ENCODE measurements at places on chromosomes 4 and X. TPM values are rescaled to one million over a fixed set of nuclear protein-coding genes. Genes with fewer than 3 reads are reported as not detected.

DNA sequence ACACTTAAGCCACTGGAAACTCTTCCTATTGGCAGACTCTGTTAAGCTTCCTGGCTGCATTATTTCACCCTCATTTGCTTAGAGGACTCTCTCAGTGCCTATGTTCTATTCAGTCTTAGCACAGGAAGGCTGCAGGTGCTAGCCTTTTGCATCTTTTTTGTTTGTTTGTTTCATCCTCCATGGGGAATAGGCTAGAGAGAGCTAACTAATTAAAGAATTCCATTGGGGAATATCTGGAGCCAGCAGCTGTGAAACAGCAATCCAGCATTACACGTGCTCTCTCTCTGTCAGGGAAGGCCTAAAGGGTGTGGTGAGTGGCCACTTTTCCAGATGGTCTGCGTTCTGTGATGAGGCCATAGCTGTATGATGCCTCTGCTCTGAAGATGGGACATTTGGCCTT is 633.6 kb downstream of the SPRY1 start:
- no peak for DNase-seq

- DNase-seq, result no peak
These were observed 5.9 kb upstream of the TBC1D1 start for GRCh38 chr4:37884855-37885487.

DNA sequence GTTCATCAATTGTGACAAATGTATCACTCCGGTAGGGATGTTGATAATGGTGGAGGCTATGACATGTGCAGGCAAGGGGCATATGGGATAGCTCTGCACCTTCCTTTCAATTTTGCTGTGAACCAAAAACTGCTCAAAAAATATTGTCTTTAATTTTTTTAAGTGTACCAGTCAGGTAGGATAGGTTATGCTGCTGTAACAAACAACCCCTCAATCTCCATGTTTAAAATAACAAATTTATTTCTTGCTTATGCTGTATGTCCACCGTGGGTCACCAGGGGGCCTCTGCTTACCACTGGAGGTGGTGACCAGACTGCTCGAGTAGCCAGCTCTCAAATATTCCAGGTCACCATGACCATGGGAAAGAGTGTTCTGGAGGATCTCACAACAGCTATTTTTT is 23.4 kb upstream of the MSX1 start:
- DNase-seq, result no peak

The DHRSX gene
- 24.7 TPM for total RNA-seq

- DNase-seq, result peak; percentile 1
These were observed 42.4 kb downstream of the PPP3CA start for GRCh38 chr4:101304916-101305315.

- DNase-seq, result no peak
These were observed 264.0 kb downstream of the TRIML1 start for GRCh38 chr4:188403272-188403671.

DNA sequence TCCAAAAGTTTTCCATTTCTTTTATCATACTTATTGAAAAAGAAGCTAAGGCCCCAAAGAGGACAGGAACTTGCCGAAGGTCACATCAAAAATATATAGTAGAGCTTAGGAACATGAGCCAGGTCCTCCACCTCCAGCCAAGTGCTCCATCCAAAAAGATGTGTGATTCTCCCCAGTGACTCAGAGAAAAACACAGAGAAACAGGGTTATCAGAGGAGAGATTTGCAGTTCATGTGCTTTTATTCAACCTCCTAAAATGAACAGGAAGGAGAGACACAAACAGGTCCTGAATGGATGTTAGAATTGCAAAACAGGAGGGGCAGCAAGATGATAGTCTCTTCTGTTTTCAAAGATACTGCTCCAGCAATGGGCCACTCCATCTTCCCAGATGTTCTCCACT is 19.6 kb upstream of the FGF16 start:
- no peak for DNase-seq

DNA sequence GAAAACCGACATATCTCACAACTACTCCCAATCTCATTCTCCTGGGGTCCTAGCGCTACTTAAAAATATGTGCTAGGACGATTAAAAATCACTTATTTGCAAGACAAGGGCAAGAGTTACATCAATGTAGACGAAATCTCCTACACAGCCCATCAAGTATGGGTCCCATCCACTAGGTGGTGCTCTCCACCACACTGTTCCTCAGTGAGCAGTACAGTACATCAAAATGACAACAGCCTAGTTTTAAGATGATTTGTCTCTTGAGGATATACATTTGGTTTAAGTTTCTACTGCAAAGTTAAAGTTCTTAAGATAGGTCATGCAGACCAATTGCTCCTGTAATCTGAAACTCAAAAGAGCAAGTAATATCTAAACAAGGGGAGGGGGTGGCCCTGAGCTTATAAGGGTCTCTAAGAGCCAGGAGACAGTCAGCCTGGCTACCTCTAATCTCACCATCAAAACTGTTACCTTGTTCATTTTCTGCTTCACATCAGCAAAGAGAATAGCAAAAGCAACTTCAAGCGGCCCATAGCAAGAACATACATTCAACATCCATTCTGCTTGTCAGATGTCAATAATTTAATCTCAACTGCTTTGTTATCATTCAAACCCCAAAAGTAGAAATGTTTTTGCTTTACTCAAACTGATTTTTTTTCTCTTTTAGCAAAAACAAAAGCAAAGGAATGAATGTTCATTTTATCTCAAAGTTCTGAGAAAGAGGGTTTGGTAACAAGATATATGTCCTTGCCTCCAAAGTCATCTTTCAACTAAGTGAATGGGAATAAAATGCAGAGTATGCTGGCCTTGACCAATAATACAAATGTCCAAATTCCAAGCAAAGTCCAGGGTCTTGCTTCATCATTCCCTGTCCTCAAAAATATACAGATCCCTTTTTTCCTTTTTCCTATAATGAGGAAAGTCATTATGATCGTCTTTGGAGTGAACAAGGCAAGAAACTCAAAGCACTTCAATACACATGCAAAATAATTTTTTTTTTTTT is 53.1 kb downstream of the STX18 start:
- peak; percentile 47 for DNase-seq

DNA sequence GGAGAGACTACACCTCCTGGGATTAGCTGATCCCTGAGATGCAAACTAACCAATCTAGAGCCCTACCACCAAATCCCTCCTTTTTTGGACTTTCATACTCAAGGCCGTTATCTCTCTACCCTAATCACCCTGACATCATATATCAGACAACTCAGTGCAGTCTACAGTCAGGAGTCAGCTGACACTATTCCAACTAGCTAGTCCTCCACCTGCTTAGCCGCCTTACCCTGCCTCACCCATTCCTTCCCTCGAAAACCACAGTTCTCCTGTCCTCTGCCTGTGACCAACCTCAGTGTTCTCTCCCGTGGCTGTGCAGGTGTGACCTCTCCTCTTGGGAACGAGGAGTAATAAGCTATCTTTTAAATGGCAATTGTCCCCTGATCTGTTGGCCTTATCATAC is 1.8 kb upstream of the PPEF2 start:
- DNase-seq, result no peak

- DNase-seq, result no peak
These were observed 4.7 kb upstream of the FATE1 start for GRCh38 chrX:151711154-151711553.

DNA sequence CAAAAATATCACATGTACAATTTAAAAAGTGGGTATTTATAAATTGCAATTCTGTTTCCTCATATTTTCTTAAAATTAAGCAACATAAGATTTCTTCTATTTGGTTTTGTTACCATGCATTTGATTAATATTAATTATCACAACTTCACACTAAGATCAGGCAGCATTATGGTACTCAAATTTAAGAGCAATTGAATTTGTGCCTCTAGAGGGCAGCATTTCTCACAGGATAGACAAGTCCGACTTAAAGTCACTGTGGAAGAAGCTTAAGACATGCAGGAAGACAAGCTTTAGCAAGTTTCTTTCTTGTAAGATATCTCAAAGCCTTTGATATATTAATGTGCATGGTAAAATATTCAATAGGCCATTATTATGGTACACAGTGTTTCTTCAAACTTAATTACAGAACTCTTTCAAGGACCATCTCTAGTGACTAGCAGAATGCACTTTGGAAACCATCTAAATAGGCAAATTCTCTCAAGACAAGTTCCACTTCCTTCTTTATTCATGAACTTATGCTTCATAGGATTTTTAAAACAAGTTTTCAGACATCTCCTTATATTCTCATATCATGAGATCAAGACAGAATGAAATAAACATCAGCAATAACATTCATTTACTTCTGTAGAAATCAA is 35.0 kb downstream of the FBXW7 start:
- peak; percentile 75 for DNase-seq

The SSX4 gene
- total RNA-seq, result not detected

The PABPC1L2A gene
- total RNA-seq, result not detected

DNA sequence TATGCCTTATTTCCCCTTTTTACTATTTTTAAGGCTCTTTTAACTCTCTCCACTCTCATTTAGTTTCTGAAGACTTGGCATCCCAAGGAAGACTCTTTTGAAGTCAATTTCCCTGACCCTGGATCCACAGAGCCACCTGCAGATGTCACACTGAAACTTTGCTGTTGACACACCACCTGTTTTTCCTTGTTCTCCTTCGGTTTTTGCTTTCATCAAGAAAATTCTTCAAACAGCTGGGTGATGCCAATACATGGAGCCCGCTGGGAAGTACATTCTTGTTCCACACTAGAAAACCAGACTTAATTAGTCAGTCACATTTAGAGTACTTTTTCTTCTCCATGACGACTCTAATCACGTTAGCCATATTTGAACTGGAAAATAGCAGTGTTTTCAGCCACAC is 293.9 kb downstream of the PDGFC start:
- DNase-seq, result no peak

GRCh38 chrX:40098264-40099054 is 701 bp upstream of the BCOR start:
- peak; percentile 36 for DNase-seq

The ADGRG2 gene
- total RNA-seq, result 18.2 TPM

The IL3RA gene
- 0.27 TPM for total RNA-seq

The PRICKLE3 gene
- total RNA-seq, result 11.0 TPM

DNA sequence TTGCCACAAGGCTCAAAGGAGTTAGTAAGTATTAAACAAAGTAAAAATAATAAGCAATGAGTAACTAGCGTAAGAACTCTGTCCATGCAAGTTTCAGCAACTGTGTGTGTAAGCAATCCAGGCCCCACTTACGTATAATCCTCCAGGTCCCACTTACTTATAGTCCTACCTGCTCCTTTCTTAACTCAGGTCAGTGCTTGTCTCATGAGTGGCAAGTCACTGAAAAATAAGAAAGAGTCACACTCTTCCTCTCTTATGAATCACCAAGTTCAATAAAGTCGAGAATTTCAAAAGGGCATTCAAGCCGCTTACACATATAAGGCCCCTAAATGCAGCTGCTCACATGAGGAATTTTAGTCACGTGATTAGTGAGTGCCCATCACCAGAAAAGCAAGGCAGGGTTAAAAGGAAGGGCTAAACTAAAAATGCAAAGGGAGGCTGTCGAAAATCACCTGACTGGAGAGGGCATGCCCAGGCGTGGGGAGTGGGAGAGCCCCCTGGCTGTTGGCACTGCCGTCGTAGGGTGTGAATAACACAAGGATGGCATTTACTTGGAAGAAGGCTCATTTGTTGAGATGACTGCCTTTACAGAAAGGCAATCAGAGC is 58.2 kb downstream of the ZNF827 start:
- no peak for DNase-seq

The HPGD gene
- 1.1 TPM for total RNA-seq

DNA sequence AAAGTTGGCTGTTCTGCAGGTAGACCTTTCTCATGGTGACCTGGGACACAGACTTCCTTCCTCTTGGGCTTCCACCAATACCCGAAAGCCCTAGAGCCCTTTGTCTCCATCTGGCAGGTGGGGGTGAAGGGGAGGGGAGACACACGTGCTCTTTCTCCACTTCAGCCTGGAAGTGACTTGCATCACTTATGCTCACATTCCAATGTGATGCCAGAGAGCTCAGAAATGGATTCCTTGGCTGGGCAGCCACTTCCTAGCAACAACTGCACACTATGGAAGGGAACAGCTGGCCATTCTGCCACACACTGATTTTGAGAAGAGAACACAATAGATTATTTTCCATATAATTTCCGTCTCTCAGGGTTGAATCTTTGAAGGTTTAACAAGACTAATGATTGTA is 36.3 kb downstream of the C4orf51 start:
- DNase-seq, result no peak

The STOX2 gene
- 4.4 TPM for total RNA-seq

DNA sequence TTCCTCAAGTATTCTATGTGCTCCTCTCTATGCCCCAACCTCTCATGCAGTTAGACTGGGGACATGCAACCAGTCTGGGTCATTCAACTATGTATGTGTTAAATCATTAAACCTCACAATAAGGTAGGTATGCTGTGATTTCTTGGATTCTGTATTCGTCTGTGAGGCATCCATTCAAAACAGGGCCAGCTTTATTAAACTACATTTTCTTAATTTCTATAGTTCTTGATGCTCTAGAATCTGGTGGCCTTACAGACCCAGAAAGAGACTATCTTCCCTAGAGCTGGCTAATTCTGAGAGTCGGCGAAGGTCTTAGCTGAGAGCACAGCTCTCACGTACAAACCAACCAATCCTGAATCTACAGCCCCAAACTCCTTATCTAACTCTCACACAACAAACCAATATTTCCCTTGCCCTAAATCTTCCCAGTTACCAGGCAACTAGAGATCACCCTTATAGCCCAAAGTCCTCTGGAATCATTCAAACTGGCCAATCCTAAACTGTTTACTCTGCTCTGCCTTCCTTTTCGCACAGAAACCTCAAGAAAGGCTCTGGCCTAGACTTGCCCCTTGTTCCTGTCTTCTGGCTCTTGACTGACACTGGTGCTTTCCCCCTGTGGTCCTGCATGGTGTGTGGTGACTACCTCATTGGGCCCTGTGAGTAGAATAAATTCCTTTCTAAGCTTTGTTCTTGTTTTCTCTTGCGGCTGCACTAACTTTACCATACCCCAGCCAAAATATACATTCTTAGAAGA is 203.5 kb upstream of the TET2 start:
- DNase-seq, result no peak

- DNase-seq, result no peak
These were observed 469.0 kb upstream of the BOD1L1 start for GRCh38 chr4:14096396-14096965.

GRCh38 chr4:26619784-26620183 is 35.9 kb downstream of the TBC1D19 start:
- no peak for DNase-seq

DNA sequence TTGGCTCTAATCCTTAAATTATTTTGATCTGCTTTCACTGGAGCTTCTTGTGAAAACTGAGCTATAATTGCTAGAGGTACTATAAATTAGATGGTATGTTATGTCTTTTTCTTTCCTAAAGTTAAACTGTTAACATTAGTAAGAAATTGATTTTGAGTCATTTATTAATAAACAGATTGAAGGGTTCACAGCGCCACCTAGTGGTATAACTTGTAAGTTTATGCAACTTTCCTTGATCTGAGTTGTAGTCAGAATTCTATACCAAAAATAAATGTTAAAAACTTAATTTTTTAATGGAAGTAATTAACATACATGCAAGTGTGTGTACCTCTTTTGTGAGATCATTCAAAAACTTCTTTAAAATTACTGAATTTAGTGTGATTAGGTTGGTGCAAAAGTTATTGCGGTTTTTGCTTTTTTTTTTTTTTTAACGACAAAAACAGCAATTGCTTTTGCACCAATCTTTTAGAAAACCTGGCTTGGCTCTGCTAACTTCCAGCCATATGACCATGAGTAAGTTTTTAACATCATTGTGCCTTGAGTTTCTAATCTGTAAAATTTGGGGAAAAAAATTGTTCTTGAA is 151.5 kb downstream of the CENPC start:
- peak; percentile 17 for DNase-seq

The TMPRSS11F gene
- total RNA-seq, result not detected

- no peak for DNase-seq
These were observed 4.0 kb downstream of the GRIA3 start for GRCh38 chrX:123188081-123188480.

The NAA11 gene
- not detected for total RNA-seq

The TGIF2LX gene
- not detected for total RNA-seq

GRCh38 chr4:122163767-122164166 is 11.6 kb downstream of the BLTP1 start:
- no peak for DNase-seq

Measured in NCI-H460 (cell line).